Stomach (tissue), 19 donors: ENCODE measurements at places on chromosomes 5 and 9. TPM values are rescaled to one million over a fixed set of nuclear protein-coding genes. Genes with fewer than 3 reads are reported as not detected.

Gene RLN2
- not detected for total RNA-seq

- DNase-seq: no peak
Observed at GRCh38 chr5:39447968-39448367, 23.2 kb upstream of the DAB2 start.

- no peak for DNase-seq
Observed at GRCh38 chr5:50699737-50700136, 33.3 kb downstream of the PARP8 start.

- peak; percentile 32 for DNase-seq
Observed at GRCh38 chr9:124602204-124602603, 95.0 kb upstream of the NR5A1 start.

DNA sequence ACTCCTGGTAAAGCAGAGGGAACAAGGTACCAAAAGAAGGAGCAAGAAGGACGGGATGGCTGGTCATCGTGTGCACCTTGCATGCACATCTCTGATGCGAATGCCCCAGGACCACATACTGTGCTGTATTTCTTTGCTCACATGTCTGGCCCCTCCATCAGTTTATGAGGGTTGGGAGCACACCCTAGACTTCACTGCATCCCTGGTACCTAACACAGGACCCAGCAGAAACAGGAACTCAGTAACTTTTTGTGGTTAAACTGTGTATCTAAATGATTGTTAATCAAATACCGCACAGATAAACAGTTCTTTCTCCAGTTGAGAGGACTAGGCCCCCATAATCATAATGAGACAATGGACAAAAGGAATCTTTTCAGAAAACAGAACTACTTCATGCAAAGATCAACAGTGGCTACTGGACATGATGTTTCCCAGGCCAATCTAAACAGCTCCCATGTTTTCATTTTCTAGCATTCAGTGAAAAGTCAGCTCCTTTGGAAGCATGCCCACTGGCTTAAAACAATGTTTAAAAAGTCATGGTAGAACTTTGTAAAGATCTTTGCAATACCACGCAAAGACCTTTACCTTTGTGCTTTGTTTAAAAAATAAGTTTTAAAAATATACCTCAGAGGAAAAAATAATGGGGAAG is 55.5 kb upstream of the IFNK start:
- no peak for DNase-seq

Gene PCDHGA10
- 3.8 TPM for total RNA-seq

Gene PLEKHG4B
- 2.8 TPM for total RNA-seq

GRCh38 chr9:104740621-104741020 is 6.9 kb upstream of the NIPSNAP3A start:
- no peak for DNase-seq

DNA sequence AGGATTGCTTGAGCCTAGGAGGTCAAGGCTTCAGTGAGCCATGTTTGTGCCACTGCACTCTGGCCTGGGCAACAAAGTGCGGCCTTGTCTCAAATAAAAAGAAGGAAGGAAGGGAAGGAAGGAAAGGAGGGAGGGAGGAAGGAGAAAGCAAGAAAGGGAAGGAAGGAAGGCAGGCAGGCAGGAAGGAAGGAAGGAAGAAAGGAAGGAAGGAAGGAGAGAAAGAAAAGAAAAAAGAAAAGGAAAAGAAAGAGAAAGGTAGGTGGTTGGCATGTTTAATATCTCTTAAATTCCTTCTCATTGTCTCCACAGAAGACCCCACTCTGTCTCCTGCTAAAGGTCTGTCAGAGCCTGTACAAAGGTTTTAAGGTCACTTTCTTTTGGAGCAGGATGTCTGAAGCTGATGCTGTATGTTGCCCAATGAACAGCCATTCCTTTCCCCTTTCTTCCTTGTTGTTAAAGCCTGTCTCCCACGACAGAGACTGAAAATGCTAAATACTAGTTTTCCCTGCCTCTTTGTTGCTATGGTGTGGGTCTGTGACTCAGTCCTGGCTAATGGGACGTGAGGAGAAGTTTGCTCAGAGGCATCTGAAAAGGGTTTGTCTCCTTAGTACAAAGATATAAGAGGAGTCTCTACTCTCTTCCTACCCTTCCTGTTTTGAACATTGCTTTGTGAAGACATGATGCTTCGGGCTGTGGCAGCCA is 213.3 kb downstream of the PCSK1 start:
- DNase-seq: no peak

GRCh38 chr5:178740181-178740557 is 9.7 kb upstream of the ZNF354A start:
- no peak for DNase-seq
